ENCODE measurements at places on chromosomes 16 and 17.
A peak's percentile ranks its signal among the peaks of the same experiment; 100 is the strongest.

DNA sequence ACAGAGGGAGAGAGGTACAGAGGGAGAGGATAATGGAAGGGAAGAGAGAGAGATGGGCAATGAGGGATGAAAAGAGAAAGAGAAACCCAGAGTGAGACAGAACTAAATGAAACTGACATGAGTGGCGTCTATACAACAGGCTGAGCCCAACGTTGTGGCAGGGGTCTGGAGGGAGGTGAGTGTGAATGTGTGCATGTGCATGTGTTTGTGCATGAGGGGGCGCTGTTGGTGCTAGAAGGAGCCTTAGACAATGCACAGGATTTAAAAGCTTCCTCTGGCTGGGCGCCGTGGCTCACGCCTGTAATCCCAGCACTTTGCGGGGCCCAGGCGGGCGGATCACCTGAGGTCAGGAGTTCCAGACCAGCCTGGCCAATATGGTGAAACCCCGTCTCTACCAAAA is 454.8 kb upstream of the CDH11 start:
- H3K36me3 ChIP-seq = no peaks in the 10 kb centered on the region
- H3K4me1 ChIP-seq = peaks cover 34% of the 10 kb centered on the region
- H3K27me3 ChIP-seq = peaks cover 15% of the 10 kb centered on the region
- peak; percentile 77 for DNase-seq
- 0 out of 2 replicates have a peak overlapping the region, but pooled peaks have one; percentile 2 for H3K27ac ChIP-seq
- H3K4me3 ChIP-seq = no peak overlapping the region

GRCh38 chr16:2386990-2387389 is 42.3 kb upstream of the CCNF start:
- H3K36me3 ChIP-seq = peaks cover 11% of the 10 kb centered on the region
- H3K4me1 ChIP-seq = peaks cover 30% of the 10 kb centered on the region
- DNase-seq = peak; percentile 50
- peak overlapping the region; percentile 55 for H3K4me3 ChIP-seq

DNA sequence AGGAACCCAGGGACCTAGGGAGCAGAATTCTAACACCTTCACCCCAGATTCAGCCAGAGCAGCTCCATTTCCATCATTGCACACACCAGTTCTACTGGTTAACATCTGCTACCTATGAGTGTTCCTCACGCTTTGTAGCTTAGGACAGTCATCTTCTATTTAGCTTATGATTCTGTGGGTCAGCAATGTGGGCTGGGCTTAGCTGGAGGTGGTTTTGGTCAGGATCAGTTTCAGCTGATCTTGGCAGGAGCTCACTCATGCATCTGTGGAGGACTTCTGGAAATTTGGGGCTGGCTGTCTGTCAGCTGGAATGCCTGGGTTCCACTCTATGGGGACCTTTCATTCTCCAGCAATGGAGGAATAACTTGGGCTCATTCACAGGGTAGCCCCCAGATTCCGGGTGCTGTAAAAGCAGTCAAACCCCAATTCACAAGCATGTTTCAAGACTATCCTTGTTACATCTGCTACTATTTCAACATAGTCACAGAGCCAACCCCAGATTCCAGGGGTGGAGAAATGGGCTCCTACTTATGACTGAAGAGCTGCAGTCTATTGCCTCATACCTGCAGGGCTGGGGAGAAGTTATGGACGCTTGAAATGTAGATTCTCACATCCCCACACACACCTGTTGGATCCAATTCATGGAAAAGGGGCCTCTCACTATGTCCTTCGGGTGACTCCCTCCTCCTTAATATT is 3.4 kb upstream of the HP start:
- no peak for DNase-seq
- peaks cover 16% of the 10 kb centered on the region for H3K27me3 ChIP-seq
- H3K4me3 ChIP-seq = no peak overlapping the region
- no peaks in the 10 kb centered on the region for H3K4me1 ChIP-seq

- H3K4me1 ChIP-seq = peaks cover 13% of the 10 kb centered on the region
- no peak overlapping the region for H3K27ac ChIP-seq
- no peaks in the 10 kb centered on the region for H3K27me3 ChIP-seq
- H3K4me3 ChIP-seq = no peak overlapping the region
These were observed 4.9 kb upstream of the POLR3E start for GRCh38 chr16:22292320-22292719.

DNA sequence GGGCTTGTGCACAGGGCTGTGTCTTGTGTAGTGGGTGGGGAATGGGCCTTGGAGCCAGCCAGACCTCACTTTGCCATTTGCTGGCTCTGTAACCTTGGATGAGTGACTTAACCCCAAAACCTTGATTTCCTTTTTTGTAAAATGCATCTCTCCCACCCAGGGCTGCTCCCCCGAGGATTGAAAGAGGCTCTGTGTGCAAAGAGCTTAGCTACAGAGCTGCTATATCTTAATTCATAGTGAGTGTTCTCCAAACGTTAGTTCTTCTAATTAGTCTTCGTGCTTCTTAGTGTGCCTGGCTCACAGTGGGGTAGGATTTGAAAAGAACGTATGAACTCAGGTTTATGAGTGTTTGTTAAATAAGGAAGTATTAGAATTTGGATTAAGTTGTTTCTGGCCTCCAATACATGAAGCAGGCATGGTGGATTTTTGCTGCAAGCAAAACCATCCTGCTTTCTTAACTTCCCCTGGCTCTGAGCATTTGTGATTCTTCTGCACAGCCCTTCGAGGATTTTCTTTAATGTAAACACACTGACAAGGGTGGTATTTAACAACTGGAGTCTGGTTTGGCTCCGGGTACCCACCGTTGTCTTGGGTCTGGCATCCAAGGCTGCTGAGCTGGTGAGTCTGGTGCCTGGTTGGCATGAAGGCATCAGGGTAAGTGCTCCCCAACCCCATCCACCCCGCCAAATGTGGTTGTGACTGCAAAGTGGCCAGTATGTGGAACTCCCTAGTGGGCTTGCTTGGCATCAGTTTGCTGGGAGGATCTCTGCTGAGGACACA is 29.7 kb downstream of the KSR1 start:
- peaks cover 16% of the 10 kb centered on the region for H3K36me3 ChIP-seq
- no peaks in the 10 kb centered on the region for H3K27me3 ChIP-seq
- DNase-seq = no peak

DNA sequence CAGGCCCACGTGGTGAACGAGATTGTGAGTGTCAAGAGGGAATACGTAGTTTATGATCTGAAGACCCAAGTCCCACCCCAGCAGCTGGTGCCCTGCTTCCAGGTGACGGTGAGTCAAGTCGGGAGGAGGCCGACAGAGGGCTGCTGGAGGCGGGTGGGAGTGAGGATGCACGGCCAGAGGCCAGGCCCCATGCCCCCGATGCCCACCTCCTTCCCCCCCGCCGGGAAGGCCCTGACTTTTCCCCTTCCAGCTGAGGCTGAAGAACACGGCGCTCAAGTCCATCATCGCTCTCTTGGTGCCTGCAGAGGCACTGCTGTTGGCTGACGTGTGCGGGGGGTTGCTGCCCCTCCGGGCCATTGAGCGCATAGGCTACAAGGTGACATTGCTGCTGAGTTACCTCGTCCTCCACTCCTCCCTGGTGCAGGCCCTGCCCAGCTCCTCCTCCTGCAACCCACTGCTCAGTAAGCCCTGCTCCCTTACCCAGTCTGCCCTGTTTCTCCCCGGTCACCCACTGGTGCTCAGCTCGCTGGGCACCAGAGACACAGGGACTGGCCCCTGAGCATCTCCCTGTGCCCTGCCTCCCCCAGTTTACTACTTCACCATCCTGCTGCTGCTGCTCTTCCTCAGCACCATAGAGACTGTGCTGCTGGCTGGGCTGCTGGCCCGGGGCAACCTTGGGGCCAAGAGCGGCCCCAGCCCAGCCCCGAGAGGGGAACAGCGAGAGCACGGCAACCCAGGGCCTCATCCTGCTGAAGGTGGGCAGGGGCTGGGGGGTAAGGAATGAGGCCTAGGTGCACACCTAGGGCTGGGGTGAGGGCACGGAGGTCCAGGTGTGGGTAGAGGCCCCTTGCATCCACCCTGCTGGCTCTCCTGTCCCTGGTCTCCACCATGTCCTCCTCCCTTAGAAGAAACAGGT is 2.6 kb downstream of the ZACN start:
- no peak overlapping the region for H3K4me3 ChIP-seq
- H3K27ac ChIP-seq = peak overlapping the region; percentile 73
- H3K36me3 ChIP-seq = peaks cover 17% of the 10 kb centered on the region
- DNase-seq = no peak

DNA sequence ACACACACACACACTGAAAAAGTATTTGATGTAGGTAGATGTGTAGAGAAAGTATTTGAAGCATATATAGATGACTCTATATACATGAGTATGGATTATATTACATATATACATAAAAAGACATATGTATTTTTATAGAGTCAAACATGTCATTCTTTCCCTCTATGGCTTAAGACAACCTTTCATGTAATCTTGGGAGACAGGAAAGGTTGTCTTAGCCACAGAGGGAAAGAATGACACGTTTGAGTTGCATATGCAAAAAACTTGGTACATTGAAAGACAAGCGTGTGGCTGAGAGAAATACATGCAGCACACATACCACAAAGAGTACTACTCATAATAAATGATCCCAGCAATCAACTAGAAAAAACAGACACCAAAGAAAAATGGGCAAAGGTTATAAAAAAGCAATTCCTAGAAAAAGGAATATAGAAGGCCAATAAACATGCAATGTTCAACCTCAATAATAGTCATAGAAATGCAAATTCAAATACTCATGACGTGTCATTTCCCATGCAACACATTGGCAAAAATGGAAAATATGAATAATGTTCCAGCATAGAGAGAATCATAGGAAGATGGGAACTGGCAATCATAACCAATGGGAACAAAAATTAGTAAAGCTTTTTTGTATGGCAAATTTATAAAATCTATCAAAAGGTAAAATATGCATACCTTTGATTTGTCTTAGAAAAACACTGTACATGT is 69.0 kb downstream of the SPECC1 start:
- no peak overlapping the region for H3K4me3 ChIP-seq
- H3K27me3 ChIP-seq = no peaks in the 10 kb centered on the region
- no peaks in the 10 kb centered on the region for H3K36me3 ChIP-seq
- no peak for DNase-seq
- H3K27ac ChIP-seq = no peak overlapping the region

- no peaks in the 10 kb centered on the region for H3K27me3 ChIP-seq
- H3K27ac ChIP-seq = no peak overlapping the region
- peaks cover 16% of the 10 kb centered on the region for H3K4me1 ChIP-seq
- H3K36me3 ChIP-seq = no peaks in the 10 kb centered on the region
- no peak overlapping the region for H3K4me3 ChIP-seq
These were observed 63.1 kb downstream of the PRKCB start for GRCh38 chr16:23898682-23899430.

GRCh38 chr16:997440-998051 is 16.0 kb downstream of the SOX8 start:
- peak; percentile 64 for DNase-seq
- peaks cover 19% of the 10 kb centered on the region for H3K27me3 ChIP-seq
- H3K27ac ChIP-seq = no peak overlapping the region
- no peak overlapping the region for H3K4me3 ChIP-seq
- H3K36me3 ChIP-seq = peaks cover 15% of the 10 kb centered on the region

- H3K27ac ChIP-seq = peak overlapping the region; percentile 90
- no peak for DNase-seq
- no peak overlapping the region for H3K4me3 ChIP-seq
- H3K4me1 ChIP-seq = peaks cover 19% of the 10 kb centered on the region
- H3K36me3 ChIP-seq = peaks cover 31% of the 10 kb centered on the region
- no peaks in the 10 kb centered on the region for H3K27me3 ChIP-seq
These were observed 9.6 kb upstream of the EVPL start for GRCh38 chr17:76036497-76037261.

DNA sequence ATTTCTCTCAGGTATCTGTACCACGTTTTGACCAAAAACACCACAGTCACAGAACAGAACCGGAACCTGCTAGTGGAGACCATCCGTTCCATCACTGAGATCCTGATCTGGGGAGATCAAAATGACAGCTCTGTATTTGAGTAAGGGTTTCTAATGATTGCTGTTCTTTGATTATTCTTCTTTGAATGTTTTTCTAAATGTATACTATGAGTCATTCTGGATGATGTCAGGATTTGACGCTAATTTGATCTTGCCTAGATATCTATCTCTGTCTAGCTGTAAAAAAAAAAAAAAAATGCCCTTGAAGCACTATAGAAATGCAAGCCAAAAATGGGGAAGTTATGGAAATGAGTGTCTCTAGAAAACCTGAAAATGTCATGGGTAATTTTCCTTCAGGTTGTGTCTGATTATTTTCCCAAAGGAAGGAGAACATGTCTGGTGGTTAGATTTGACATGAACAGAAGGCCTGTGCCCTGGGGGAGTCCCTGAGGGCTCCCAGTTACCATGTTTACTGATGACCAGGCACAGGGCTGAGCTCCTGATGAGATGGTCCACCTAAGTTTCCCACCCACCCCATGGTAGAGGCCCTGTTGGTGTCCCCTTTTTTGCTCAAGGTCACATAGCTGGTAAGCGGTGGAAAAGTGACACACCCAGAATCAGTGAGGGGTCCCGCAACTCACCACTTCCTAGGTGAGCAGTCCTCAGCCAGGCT is 13.6 kb downstream of the CLEC16A start:
- H3K27ac ChIP-seq = no peak overlapping the region
- H3K27me3 ChIP-seq = no peaks in the 10 kb centered on the region
- H3K36me3 ChIP-seq = peaks cover 11% of the 10 kb centered on the region

GRCh38 chr17:12940699-12941098 is 77.1 kb downstream of the ELAC2 start:
- H3K4me3 ChIP-seq = no peak overlapping the region
- no peak for DNase-seq
- H3K27me3 ChIP-seq = no peaks in the 10 kb centered on the region
- H3K36me3 ChIP-seq = peaks cover 56% of the 10 kb centered on the region
- H3K27ac ChIP-seq = no peak overlapping the region

- peaks cover 3% of the 10 kb centered on the region for H3K4me1 ChIP-seq
- no peaks in the 10 kb centered on the region for H3K27me3 ChIP-seq
- H3K27ac ChIP-seq = no peak overlapping the region
- no peak for DNase-seq
These were observed 612.6 kb upstream of the C16orf82 start for GRCh38 chr16:26454102-26454501.

- no peak within 1 kb of the TSS for H3K27ac ChIP-seq
- H3K27me3 ChIP-seq = no peaks in the 10 kb centered on the region
- DNase-seq = no peak
These were observed at the start of gene TNFRSF13B for GRCh38 chr17:16971458-16972338. Gene TNFRSF13B, minus strand, starts transcription at chr17:16972118. Its CDS starts 43 bp downstream, at chr17:16972075.

- peaks cover 31% of the 10 kb centered on the region for H3K27me3 ChIP-seq
- H3K27ac ChIP-seq = no peak overlapping the region
These were observed 6.3 kb upstream of the MMP28 start for GRCh38 chr17:35801583-35802224.

- H3K27ac ChIP-seq = no peak overlapping the region
- H3K4me3 ChIP-seq = no peak overlapping the region
- H3K4me1 ChIP-seq = peaks cover 35% of the 10 kb centered on the region
These were observed 204.4 kb downstream of the C16orf78 start for GRCh38 chr16:49578018-49578417.

DNA sequence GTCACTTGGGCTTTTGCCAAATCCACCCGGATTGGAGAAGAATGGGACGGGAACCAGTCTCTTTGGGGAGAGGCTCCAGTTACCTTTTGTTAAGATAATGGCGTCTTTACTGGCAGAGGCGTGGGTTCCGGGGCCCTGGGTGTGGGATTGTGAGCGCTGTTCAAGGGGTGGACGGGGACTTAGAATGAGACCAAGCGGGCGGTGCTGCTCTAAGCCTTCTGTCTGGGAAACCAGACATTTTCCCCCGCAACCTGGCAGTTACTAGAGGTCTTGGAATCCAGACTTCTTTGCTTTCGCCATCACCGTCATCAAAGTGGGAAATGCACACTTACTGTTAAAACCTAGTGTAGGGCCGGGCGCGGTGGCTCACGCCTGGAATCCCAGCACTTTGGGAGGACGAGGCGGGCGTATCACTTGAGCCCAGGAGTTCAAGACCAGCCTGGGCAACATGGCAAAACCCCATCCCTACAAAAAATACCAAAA is 706 bp downstream of the TEN1 start:
- no peak for DNase-seq
- H3K27me3 ChIP-seq = no peaks in the 10 kb centered on the region

GRCh38 chr17:45129426-45129939 is 2.8 kb downstream of the PLCD3 start:
- H3K36me3 ChIP-seq = no peaks in the 10 kb centered on the region
- peaks cover 21% of the 10 kb centered on the region for H3K4me1 ChIP-seq
- no peak overlapping the region for H3K4me3 ChIP-seq
- DNase-seq = no peak
- H3K27ac ChIP-seq = peak overlapping the region; percentile 49
